Vagina (tissue), 2 donors: ENCODE measurements at places on chromosomes 12 and 14.
A peak's percentile ranks its signal among the peaks of the same experiment; 100 is the strongest.

GRCh38 chr14:68628605-68629310, 164.1 kb downstream of the ZFP36L1 start:
- peak; percentile 86 for DNase-seq

- DNase-seq, result no peak
These were observed 29.8 kb downstream of the ANKRD9 start for GRCh38 chr14:102479777-102480176.

DNA sequence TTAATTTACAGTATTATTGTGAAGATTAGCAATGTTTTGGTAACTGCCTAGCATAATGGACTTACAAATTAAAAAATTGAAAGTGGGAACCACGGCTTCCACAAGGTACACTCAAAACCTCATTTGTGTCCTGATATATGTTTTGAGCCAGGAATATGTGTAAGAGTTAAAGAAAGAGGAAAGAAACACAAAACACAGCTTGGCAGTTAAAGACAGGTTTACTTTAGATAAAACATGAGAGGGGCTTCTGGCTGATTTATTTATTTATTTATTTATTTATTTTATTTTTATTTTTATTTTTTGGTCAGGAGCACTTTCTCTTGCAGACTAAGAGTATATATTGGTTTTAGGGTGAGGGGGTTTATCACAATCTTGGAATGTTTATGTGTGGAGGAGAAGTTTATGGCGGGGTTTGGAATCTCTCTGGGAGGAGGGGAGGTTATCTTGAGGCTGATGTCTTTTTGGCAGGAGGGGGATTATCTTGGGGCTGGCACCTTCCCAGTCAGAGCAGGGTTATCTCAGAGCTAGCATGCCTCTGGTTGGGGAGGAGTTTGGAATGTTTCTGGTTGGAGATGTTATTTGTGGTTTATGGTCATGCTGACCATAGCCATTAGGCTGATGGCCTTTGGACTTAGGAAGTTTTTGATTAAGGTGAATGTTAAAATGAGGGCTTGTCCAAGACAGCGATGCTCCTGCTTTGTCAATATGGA, 436.7 kb downstream of the DAD1 start:
- DNase-seq, result no peak

DNA sequence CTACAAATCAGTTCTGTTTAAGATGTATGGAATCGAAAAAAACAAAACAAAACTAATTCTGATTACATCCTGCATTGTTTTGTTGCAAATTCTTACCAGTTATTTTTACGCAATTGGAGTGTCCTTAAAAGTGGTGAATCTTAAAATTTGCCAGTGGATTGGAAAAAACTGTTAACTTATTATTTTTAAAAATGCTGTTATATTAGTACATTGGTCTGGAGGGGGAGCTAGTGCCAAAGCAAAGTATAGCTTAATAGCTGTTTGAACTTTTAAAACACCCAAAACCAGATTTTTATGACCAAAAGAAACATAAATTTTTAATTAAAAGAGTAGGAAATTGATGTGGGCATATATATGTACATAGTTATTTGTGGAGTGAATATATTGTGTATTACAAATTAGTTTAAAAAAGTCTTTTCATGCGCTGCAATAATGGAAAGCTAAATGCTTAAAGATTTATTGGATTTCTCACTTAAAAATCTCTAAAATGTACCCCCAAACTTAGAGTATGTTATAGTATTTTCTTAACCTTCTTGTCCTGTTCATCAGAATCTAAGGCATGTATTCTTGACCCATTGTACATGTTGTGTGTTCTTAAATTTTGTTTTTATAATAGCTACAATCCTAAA, 2.5 kb downstream of the FUT8 start:
- DNase-seq, result no peak

- no peak for DNase-seq
These were observed 20.9 kb upstream of the BLTP3B start for GRCh38 chr12:100163416-100164152.

GRCh38 chr14:103404920-103405319, 19.7 kb downstream of the MARK3 start:
- no peak for DNase-seq

DNA sequence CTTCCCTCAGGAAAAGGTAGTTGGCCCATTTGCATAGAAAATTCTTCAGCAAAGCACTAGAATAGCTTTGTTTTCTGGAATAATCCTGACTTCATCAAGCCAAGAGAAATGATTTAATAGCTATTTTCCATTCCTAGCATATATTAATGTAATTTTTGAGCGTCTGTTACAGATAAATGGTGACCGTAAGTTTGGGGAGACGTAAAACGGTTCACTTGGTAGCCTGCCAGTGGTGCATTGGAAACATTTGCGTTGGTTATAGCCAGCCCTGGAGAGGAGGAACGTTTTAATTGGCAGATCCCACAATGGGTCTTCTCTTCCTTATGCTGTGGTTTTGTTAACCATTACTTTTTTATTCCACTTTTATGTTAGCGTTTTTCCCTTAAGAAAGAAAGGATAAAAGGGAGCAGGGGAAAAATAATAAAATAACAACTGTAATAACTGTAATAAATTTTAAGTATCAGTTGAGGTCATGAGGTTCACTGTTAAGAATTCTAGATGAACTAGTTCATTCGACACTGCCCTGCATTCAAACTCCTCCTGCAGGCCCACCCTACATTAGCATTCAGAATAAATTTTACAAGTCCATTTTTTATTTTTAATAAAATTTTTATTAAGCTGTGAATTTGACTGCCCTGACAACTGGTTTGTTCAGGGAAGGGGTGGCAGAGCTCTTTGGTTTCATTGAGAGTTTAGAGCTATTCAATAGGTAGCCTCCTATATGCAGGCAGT, 300.7 kb downstream of the ERC1 start:
- DNase-seq, result no peak

- DNase-seq, result no peak
These were observed at the start of gene GPR162 for GRCh38 chr12:6821591-6822425. Gene GPR162, plus strand, starts transcription at chr12:6821821. Its CDS starts 2,078 bp downstream, at chr12:6823899.

DNA sequence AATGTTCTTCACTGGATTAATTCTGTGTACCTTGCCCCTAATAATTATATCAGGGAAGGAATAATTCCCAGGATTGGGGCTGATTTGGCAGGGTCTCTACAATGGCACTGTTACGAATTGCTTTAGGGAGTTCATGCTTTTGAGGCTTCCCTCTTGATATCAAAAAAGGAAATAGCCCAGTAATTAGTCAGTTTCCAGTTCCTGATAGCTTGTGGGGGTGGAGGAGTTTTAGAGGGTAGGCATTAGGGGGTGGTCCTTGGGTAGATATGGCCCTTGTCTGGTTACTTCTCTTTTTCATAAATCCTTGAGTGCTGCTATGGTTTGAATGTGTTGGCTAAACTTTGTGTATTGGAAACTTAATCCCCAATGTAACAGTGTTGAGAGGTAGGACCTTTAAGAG, 6.1 kb upstream of the SRSF5 start:
- no peak for DNase-seq

DNA sequence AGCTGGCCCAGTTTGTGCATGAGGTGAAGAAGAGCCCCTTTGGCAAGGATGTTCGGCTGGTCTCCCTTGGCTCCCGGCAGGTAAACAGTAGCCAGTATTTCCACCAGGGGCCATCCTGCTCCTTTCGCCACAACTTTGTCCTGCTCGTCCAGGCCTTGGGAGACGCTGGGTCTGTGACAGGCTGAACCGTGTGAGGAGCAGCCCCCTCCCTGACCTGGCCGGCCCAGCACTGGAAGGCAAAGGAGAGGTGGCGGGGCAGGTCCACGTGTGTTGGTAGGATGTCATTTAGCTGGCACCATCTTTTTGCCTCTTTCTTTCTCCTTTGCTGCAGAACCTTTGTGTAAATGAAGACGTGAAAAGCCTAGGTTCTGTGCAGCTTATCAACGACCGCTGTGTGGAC, 15.4 kb downstream of the DDX11 start:
- peak; percentile 78 for DNase-seq

GRCh38 chr14:50821510-50822464, 9.2 kb downstream of the NIN start:
- DNase-seq, result no peak

GRCh38 chr12:1282670-1283315, 291.8 kb downstream of the ERC1 start:
- DNase-seq, result no peak

- no peak for DNase-seq
These were observed 79.6 kb upstream of the MANSC4 start for GRCh38 chr12:27859648-27860047.

GRCh38 chr12:55818886-55819285, 1.0 kb downstream of the ORMDL2 start:
- no peak for DNase-seq

DNA sequence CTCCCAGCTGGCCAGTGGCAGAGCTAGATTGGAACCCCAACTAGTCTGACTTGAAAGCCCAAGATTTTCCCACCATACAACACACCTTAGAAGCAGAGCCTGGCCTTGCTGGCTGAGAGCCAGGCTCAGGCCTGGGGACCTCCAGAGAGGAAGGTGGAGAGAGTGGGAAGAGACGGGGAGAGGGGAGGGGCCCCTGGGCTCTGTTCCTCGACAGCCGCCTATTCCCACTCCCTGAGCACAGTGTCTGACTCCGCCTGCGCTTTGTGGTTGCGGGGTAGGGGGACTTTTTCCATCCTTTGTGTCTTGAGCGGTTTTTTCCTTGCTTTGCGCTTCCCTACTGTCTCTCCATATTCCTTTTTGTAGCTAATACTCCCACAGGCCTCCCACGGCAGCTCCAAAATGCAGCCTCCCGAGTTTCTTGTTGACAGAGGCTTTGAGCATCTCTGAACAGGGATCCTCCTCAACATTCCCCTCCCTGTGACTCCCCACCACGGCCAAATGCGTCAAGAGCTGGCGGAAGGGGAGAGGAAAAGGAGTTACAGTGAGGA, 4.0 kb upstream of the KCNH3 start:
- DNase-seq, result no peak

DNA sequence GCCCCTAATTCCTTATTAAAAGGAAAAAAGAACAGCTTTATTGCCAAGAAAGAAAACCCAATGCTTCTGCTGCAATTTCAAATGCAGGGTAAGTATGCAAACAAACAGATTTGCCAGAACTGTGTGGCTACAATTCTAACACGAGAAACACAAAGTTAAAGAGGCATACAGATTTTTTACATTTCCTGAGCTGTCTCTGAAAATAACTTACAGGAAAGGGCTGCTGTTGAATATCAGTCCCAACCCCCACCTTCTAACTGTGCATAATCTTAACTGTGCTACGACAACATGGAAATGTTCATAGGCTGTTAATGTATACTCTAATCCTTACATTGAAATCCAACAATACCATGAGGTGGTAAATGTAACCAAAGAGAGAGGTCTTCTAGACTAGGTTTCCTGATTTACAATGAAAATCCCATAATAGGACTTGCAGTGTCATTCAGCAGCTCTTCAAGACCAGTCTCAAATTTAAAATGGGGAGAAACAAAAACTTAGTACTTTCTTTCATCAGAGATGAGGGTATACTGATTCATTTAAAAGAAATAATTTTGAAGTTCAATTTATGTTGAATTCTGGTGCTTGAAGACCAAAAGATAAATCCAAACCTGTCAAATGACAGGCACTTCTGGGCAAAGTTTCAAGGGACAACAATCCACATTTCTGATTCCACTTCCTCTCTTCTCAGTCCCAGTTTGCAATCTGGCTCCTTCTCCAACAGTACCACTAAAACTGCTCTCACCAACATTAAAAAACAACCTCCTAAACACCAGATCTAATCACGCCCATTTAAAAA, 14.4 kb downstream of the FGD6 start:
- peak; percentile 10 for DNase-seq

GRCh38 chr12:69935651-69936100, 110.6 kb downstream of the MYRFL start:
- DNase-seq, result no peak

GRCh38 chr12:84757978-84758377, 154.6 kb downstream of the SLC6A15 start:
- no peak for DNase-seq

- no peak for DNase-seq
These were observed 346.8 kb downstream of the ATP23 start for GRCh38 chr12:58288190-58288589.

GRCh38 chr14:54814076-54814475, 88.5 kb downstream of the GCH1 start:
- DNase-seq, result peak; percentile 32

DNA sequence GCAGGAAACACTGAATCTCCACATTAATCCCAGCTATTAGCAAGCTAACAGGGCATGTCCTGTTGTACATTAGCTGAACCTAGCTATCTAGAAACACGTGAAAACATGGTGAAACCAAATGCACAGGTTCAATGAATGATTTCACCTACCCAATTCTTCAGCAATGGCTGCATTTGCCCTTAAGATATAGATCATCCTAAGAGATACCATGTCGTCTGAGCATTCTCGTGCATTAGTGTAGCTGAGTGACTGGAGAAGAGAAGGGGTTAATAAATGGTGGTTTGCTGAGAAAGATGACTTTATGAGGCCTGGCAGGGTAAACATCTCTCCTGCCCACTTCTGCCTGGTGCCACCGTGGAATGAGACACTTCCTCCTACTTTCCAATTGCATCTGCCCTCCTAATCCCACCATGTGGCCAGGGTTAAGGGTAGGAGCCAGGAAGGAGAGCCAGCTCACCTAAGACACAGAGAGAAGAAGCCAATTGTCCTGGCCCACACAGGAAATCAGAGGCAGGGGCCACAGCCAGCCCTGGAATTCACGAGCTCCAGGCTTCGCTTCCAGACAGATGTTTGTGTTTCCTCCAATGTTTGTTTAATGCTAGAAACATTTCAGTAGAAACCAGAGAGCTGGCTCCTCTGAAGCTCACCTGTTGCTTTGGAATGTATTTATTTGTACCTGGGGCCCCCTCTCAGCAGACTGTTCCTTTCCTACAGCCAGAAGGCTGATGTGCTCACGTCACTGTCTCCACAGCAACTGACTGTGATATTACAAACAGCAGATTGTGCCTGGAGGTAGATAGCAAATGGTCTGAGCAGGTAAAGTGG, 126.0 kb upstream of the PARP11 start:
- no peak for DNase-seq

GRCh38 chr14:76926521-76927251, 100.5 kb downstream of the LRRC74A start:
- DNase-seq, result no peak

GRCh38 chr12:13727707-13728195, 253.7 kb downstream of the GRIN2B start:
- DNase-seq, result no peak

- DNase-seq, result no peak
These were observed 2.7 kb downstream of the ACTN1 start for GRCh38 chr14:68976160-68977067.

DNA sequence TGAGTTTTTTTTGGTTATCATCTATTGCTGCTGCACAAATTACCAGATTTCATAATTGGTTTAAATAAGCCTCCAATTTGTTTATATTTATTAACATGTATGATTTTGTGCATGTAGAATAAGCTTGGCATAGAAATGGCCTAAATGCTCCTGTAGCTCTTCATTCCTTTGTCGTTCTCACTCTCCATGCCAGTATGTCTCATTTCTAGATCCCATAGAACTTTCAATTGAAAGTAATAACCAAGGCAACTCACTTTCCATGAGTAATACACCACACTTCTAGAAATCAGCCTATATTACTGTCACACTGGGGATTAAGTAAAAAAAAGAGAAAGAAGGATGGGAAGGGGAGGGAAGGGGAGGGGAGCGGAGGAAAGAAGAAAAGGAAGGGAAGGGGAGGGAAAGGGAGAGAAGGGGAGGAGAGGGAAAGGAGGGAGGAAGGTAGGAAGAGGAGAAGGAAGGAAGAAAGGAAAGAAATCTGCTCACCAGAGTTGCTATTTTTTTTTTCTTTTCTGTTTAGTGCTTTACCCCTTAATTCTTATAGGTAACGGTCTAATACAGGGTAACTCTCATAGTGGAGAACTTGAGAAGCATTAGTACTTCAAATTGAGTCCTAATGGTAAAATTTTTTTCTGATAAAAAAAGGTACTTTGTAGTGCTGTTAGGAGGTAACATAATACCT, 45.6 kb downstream of the MDM2 start:
- DNase-seq, result no peak

- no peak for DNase-seq
These were observed 43.7 kb upstream of the PHC1 start for GRCh38 chr12:8870586-8870985.
